CD4-positive, CD25-positive, alpha-beta regulatory T cell (primary cell): ENCODE measurements at places on chromosomes 3 and 15.

DNA sequence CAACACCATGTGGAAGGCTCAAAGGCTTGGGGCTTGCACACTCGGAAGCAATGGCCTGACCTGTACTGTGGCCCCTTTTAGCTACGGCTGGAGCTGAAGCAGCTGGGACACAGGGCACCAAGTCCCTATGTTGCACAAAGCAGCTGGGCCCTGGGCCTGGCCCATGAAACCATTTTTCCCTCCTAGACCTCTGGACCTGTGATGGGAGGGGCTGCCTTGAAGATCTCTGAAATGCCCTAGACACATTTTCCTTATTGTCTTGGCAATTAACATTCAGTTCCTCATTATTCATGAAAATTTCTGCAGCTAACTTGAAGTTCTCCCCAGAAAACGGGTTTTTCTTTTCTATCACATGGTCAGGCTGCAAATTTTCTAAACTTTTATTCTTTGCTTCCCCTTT lies 85.6 kb upstream of the ALDH1A3 start:
- no peak for DNase-seq

DNA sequence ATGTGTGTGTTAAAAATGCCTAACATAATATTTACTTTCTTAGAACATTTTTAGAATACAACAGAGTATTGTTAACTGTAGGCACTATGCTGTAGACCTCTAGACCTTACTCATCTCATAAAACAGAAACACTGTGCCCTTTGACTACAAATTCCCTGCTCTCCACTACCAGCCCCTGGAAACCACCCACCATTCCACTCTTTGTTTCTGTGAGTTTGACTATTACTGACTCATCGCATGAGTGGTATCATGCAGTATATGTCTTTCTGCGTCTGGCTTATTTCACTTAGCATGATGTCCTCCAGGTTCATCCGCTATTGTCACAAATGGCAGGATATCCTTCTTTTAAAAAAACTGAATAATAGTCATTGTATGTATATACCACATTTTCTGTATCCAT lies 216.7 kb upstream of the CFAP20DC start:
- no peak for DNase-seq

GRCh38 chr3:186385856-186386602 lies 24.0 kb upstream of the DGKG start:
- DNase-seq: no peak

- DNase-seq: no peak
Observed at GRCh38 chr3:48402907-48403306, 27.0 kb downstream of the PLXNB1 start.

- peak; percentile 51 for DNase-seq
Observed at GRCh38 chr15:78461171-78461888, 23.3 kb downstream of the IREB2 start.

DNA sequence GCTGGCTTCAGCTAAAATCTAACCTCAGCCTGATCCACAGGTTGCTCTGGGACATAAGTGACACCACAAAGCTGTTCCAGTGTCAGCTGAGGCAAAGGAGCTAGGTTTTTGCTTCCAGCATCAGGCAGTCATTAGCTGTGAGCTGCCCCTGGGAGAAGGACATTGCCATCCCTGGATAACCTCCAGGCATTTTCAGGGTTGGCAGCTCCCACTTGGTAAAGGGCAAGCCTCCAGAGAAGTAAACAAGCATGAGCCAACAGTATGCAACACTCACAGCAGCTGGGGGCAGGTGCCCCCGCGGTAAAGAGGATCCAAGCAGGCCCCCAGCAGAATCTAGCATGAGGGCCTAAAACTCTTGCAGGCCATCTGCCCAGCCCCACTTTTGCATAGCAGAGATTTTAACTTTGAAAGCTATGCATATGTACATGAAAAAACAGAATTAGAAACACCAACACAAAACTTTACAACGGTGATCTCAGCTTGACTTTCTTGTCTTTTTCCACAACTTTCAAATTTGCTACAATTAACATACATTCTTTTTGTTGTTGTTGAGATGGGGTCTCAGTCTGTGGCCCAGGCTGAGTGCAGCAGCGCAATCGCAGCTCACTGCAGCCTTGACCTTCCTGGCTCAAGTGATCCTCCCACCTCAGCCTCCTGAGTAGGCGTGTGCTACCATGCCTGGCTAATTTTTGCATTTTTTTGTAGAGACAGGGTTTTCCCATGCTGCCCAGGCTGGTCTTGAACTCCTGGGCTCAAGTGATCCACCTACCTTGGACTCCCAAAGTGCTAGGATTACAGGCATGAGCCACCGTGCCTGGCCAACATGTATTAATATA lies 83.8 kb upstream of the TPM1 start:
- no peak for DNase-seq

DNA sequence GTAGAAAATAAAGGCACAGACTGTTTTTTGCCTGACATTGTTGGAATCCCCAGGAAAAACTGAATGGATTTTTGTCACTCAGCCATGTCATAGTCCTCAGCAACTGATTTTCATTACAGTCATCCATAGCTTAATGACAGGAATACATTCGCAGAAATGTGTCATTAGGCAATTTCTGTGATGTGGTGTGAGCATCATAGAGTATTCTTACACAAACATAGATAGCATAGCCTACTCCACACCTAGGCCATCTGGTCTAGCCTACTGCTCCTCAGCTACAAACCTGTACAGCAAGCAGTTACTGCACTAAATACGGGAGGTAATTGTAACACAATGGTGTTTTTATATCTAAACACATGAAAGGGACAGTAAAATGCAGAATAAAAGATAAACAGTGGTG lies 34.4 kb upstream of the FBN1 start:
- no peak for DNase-seq

GRCh38 chr15:83644439-83644838 lies 9.5 kb upstream of the ADAMTSL3 start:
- no peak for DNase-seq

- no peak for DNase-seq
Observed at GRCh38 chr3:185328324-185329004, 34.5 kb upstream of the MAP3K13 start.

DNA sequence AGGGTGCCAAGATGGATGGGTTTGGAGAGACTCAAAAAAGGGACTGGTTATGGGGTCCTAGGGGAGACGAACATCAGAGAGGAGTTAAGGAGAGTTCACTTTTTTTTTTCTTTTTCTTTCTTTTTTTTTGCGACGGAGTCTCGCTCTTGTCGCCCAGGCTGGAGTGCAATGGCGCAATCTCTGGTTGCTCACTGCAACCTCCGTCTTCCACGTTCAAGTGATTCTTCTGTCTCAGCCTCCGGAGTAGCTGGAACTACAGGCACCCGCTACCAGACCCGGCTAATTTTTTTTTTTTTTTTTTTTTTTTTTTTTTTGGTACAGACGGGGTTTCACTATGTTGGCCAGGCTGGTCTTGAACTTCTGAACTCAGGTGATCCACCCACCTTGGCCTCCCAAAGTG lies 1.2 kb downstream of the SPINT1 start:
- no peak for DNase-seq

- DNase-seq: peak; percentile 7
Observed at GRCh38 chr3:57696801-57697321, 4.0 kb upstream of the DENND6A start.

DNA sequence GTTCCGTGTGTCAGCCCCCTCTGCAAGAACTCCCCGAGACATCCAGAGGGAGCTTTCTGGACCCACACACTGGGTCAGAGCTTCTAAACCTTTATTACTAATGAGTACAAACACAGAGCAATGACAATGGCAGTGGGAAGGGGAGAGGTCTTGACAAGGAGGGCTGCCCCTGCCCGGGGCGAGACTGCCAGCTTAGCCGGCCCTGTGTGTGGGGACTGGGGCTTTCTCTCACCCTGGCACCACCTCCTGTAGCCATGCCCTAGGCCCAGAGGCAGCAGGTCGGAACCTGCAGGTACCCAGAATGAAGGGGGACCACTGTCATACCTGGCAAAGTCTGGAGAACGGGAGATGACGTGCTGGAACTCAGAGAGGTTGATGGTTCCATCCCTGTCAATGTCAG lies 3.1 kb downstream of the CIB1 start:
- DNase-seq: no peak

- no peak for DNase-seq
Observed at GRCh38 chr3:146503461-146504202, 34.3 kb upstream of the PLSCR2 start.

DNA sequence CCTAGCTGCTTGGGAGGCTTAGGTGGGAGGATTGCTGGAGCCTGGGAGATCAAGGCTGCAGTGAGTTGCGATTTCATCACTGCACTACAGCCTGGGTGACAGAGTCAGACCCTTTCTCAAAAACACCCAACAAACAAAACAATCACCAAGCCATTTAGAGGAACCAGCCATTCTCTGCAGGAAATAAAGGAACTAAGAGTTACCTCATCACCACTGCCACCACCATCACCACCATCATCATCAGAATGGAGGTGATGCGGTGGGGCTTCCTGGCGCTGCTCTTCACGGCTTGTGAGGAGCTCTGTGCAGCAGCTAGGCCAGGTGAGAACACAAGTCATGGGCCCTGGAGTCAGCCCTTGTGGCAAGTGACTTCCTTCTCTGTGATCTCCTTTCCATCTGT lies 37.7 kb upstream of the KLHL25 start:
- no peak for DNase-seq

DNA sequence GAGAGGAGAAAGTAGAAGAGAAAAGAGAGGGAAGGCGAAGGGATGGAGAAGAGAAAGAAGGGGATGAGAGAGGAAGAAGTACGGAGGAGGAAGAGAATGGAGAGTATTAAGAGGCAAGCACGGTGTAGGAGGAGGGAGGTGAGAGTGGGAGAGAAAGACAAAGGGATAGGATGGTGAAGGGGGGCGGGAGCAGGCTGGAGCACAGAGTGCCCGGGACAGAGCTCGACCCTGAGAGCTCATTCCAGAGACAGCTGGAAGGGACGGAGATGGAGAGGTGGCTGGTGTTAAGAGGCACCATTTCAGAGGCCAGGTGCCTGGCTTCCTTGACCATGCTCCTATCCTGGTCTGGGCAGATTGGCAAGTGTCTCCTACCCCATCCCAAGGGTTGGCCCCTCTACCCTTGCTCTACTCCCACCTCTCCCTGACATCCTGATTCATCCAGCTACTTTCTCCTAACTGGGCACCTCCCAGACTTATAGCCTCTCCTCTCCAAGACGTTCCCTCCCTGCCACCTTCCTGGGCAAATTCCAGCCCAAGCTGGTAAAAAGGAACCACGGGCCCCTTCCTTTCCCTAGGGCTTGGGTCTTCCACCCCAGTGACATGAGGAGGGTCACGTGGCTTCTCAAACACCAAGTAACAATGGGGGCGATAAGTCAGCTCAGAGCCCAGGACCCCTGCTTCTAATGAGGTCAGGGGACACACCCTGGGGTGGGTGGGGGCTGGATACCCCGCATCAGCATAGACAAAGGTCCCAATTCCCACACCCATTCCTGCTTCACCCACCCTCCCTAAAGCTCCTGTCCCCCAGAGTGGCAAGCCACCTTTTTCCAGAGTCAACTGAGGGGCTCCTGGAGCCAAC lies 1.1 kb downstream of the CLCN2 start:
- no peak for DNase-seq

DNA sequence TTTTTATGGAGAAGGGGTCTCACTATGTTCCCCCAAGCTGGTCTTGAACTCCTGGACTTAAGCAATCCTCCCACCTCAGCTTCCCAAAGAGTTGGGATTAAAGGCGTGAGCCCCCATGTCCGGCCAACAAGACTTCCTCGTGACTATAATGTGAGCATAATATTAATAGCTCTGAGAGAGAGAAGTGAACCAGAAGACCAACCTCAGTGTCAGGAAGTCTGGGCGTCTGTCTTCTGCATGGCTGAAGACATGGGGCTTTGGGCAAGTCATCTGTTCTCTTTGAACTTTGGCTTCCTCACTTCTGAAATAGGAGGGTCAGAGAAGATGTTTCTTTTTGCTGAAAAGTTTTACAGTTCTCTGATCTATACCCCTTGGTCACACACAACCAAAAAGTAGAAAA lies 92.1 kb downstream of the SLC49A4 start:
- no peak for DNase-seq

- no peak for DNase-seq
Observed at GRCh38 chr15:49415149-49415548, 7.9 kb upstream of the FGF7 start.

- DNase-seq: no peak
Observed at GRCh38 chr3:24500806-24501205, 6.2 kb upstream of the THRB start.

DNA sequence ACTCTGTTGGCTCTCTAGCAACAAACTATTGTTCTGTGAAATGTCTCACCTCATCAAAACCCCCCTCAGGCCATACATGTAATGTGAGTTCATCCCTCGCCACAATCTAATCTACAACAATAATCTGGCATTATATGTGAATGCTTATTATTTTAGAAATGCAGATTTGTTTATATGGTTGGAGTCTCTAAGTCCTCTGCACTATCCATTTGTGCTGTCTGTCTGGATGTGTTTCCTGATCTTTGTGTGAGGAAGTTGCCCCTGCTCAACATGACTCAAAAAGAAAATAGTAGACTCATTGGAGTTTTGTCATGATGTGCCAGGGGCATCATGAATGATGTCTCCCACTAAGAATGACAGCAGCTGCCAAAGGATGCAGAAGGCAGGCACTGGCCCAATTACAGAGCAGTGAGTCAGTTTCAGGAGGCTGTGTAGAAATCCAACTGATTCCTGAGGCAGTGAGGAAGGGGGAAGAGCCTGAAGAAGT lies 161.6 kb upstream of the PDZRN3 start:
- DNase-seq: no peak

DNA sequence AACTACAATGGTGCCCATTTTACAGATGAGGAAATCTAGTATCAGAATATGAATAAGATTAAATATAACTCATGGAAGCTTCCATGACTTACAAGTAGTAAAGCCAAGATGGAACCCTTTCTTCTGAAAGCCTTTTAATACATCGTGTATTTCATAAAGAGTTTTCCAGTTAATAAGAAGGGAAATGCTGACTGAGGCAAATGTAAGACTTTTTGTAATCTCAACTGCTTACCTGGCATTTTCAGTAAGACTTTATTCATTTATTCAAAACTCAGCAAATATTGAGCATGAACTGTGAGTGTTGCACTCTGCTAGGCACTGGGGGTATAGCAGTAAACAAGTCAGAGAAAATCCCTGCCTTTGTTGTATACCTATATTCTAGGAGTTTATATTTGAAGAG lies 256.4 kb upstream of the THRB start:
- no peak for DNase-seq

DNA sequence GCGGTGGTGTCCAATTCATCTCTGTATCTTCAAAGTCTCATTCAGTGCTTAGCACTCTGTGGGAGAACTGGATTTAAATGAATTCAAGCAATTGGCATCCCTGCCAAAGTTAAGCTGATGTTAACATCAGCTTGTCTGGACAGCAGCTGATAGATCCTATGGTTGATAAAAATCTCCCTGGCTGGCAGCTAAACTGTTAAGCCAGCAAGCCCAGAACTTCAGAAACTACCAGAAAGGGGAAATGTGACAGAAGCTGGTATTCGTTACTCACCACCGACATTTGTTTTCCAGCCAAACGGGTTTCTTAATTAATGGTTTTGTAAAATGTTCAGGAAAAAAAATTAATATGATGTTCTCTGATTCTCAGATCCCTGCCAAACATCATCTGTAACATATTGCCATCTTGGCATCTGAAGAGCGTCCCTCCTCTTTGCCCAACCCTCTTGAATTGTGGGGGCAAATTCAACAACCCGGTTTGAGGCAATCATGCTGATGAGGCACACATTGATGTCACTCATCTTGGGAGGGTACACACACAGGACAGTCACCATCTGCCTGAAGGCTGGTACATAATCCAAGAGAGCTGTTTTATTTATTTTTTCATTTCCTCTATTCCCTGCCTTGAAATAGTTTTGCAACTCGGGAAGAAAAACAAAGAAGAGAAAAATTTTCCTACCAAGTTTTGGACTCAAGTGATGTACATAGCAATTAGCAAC lies 76.3 kb upstream of the ABHD17C start:
- DNase-seq: no peak
